Esophagus squamous epithelium (tissue), 5 donors: ENCODE measurements at places on chromosomes 16 and 17.

DNA sequence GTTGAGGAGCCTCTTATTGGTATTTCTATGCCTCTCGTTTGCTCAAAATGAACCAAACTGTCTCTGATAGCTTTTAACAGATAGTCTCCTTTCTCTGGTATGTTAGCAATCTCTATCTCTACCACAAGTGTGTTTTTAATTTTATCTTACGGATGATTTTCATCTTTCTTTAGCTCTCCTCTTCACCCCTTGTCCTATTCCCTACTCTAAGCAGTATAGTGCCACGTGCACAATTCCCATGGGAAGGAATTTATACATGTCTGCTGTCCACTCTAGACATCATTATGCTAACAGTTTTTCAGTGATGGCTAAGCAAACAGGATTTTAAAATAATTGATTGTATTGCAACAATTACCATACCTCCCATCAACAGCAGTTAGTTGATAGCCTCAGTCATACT, 177.3 kb downstream of the CYB561 start:
- no peak for DNase-seq

GRCh38 chr17:75848523-75849278, 4.5 kb upstream of the UNC13D start:
- no peak for DNase-seq

- no peak for DNase-seq
Observed at GRCh38 chr16:83355570-83356218, 452.1 kb upstream of the HSBP1 start.

DNA sequence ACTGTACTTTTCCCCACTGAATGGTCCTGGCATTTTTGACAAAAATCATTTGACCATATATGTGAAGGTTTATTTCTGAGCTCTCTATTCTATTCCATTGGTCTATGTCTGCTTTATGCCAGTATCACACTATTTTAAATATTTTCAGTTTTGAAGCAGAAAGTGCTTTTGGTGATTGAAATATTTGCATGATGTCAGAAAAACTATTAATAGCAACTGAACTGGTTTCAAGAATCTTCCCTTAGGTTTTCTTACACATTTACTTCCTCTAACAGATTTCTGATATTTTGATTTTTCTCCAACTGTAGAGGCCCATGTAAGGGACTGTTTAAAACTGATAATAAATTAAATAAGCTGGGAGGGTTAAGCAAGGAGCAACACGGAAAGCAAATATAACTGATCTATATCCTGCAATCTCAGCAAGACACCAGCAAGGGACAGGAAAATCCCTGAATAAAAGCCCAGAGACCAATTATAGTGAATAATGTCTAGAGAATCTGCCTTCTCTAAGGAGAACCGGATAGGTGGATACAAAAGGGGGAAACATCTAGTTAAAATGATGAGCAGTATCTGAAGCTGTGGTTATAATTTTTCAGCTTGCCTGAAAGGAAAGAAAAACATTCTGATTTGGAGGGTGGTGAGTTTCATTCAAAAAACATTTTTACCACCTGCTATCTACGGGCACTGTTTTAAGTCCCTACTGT, 80.9 kb upstream of the STAC2 start:
- DNase-seq: no peak

DNA sequence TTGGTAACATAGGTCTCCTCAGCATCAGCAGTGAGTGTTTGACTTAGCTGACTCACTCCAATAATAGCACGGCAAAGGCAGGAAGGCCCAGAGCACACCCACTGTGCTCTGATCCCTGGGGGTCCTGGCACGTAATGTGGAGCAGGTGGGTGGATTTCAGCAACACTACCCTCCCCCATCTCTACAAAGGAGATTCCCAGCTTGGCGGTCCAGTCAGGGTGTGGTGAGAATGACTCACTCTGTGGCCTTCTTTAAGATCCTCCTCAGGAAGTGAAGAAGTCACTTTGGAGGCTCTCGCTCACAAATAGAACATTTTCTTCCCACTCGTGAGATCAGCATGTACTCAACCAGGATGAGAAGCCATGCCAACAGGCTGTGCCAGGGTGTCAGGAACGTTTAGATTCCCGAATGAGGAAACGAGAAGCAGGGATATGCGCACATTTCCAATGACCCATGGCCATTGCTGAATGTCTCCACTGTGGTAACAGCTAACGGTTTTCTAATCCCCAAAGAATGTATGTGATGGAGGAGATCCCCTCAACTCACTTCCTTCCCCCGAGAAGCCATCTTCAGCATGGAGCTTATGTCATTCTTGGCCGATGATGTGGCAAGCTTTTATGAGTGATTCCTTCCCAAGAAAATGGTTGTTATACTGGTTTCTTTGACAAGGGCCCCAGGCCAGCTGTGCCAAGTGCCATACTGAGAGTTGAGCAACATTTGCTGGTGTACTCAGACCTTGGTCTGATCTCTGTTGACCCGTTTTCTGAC, 365.2 kb downstream of the C16orf95 start:
- DNase-seq: no peak

DNA sequence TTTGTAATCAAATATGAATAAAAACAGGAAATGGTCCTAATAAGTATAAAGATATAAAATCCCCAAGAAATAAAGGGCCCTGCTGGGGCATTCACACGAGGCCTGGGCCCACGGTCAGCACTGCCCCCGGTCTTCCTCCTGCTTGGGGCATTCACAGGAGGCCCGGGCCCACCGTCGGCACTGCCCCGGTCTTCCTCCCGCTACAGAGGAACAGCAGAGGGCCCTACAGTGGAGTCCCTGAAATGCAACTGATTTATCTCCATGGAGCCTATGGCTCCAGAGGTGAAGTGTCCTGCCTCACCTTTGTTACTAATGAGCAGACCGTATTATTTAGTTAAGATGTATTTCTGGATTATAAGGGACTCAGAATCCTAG, 46.5 kb downstream of the MAP1LC3B start:
- no peak for DNase-seq

DNA sequence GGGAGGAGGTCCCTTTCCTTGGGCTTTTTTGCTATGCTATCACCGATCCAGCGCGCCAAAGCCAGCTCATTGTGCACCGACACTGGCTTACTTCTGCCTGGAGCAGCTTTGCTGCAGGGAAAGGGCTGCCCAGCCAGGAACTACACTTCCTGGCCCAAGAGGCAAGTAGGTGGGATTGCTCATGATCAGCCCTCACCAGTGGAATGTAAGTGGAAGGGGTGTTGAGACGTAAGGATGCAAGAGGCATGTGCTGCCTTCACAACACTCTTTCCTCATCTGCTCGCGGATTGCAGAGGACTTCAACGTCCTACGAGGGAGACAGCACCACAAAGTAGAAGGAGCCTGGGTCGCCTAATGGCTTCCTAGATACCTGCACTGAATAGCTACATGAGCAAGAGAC, 104.3 kb upstream of the FOXF1 start:
- no peak for DNase-seq

DNA sequence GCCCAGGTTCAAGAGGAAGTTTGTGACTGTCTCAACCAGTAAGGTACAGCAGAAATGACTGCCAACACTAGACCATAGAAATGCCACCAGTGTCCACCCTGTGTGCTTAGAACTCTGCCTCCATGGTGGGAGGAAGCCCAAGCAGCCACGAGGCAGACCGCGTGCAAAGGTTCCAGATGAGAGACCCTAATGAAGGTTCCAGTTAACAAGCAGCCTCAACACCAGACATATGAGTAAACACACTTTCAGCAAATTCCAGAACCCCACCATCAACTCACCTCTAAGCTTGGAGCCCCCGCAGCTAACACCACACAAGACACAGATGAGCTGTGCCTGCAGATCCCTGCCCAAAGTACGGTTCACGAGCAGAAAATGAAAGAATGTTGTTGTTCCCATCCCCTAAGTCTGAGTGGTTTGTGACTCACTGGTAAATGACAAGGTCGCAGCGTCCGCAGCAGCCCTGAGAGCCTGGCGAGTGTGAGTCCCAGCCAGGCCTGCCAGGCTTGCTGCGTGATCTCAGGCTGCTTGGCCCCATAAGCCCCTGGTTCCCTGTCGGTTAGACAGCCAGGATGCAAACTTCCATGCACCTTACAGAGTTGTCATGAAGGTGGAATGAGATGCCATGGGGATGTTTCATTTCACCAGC, 193.7 kb downstream of the C16orf95 start:
- no peak for DNase-seq

DNA sequence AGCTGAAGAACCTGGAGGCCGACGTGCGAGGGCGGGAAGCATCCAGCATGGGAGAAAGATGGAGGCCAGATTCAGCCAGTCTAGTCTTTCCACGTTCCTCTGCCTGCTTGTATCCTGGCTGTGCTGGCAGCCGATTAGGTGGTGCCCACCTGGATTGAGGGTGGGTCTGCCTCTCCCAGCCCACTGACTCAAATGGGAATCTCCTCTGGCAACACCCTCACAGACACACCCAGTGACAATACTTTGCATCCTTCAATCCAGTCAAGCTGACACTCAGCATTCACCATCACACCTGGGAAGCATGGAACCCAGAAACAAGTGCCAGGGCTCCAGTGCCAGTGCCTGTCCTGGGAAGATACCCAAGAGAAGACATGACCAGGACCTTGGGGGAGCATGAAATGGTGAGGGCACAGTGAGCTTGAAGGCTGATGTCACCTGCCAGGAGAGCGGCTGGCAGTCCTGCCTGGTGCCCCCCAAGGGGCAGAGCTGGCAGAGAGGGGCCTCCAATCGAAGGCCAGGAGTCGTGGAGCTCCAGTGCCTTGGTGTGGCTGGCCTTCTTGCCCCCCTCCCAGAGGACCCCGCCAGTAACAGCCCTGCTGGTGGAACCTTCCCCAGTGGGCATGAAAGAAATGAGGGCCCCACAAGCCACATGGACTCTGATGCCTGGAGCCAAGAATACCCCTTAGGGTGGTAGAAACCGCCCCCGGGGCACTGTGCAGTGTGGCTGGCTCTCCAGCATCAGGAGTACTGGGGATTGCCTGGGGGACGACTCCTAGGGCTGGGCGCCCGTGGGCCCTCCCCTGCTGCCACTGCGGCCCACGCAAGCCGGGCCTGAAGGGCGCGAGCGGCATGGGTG, 643 bp upstream of the NPB start:
- DNase-seq: no peak

DNA sequence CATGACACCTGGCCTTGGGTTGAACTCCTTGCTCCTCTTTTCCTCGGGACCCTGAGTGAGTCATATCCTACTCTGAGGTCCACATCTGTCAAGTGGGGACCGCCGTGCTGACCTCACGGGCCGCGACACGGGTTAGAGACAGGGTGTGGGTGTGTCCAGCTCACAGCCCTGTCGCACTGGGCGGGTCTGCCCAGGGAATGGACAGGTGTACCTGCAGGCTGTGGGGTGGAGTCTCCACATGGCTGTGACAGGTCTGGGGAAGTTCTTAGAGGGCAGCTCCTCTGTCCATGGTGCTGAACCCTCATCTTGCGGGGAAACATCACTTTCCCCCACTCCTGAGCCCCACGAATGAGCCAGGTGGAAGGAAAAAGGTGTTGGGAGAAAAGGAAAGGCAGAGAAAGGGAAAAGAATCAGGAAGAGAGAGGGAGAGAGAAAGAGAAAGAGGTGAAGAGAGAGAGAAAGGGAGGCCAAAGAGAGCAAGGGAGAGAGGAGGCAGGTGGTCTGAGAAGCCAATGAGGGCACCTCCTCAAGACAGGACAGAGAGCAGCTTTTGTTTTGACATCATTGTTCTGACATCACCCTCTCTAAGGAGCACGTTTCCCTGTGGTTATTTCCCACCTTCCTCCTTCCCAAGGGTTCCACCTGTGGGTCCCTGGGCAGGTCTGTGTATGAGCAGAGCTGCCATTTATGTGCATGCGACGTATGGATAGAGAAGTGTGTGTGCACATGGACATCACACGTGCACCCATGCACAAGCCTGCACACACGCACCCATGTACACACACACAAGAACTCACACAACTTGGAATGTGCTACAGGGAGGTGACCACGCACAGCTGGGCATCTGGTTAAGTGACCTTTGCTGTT, 32.6 kb upstream of the CBFA2T3 start:
- no peak for DNase-seq

- no peak for DNase-seq
Observed at GRCh38 chr16:50668368-50669008, 12.6 kb downstream of the SNX20 start.

- DNase-seq: no peak
Observed at GRCh38 chr16:19515757-19516156, 6.1 kb downstream of the GDE1 start.

- DNase-seq: no peak
Observed at GRCh38 chr16:14244196-14245010, 173.3 kb downstream of the MRTFB start.

- no peak for DNase-seq
Observed at GRCh38 chr16:49411121-49411970, 37.7 kb downstream of the C16orf78 start.

GRCh38 chr17:32396343-32396742, 46.4 kb downstream of the ZNF207 start:
- no peak for DNase-seq

DNA sequence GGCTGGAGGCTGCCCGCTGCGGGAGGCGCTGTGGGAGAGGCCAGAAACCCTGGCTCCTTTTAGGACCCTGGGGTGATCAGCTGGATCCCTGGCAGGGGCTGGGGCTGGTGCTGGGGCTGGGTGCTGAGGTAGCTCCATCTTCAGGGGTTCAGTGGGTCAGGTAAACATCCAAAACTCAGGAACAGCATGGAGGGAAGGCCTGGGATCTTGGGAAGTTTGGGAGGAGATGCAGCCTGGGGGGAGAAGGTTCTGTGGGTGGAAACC, 21.0 kb downstream of the ADGRG5 start:
- no peak for DNase-seq

- no peak for DNase-seq
Observed at GRCh38 chr16:69773260-69773947, 11.3 kb downstream of the WWP2 start.

DNA sequence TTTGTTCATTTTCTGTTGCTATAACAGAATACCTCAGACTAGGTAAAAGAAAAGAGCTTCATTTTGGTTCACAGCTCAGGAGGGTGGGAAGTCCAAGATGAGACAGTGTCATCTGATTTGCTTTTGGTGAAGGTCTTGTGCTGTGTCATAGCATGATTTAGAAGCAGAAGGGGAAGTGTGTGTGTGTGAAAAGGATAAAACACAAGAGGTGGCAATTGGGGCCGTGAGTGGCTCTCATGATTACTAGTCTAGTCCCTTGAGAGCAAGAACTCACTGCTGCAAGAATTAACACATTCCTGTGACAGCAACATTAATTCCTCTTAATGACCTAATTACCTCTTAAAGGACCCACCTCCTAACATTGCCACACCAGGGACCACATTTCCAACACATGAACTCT, 8.3 kb downstream of the SLC35G3 start:
- DNase-seq: no peak
